Femur (tissue), 1 donor: ENCODE measurements at places on chromosomes 1 and 21.

DNA sequence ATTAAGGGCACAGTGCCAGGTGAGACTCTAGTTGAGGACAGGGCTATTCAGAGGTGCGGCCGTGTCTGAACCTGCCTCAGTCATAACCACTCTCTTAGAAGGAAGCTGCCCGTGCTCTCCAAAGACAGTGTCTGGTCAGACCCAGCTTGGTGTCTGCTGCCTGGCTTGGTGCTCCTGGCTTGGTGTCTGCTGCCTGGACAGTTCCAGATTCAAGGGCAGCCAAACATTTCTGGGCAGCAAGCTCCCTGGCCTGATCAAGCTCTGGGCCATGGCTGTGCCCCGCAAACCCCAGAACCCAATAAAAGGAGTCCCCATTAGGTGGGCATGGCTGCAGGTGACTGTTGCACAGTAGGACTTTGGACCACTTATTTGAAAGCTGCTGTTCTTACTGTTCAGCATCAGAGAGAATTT lies 27.7 kb downstream of the NEK2 start:
- no peak for DNase-seq

DNA sequence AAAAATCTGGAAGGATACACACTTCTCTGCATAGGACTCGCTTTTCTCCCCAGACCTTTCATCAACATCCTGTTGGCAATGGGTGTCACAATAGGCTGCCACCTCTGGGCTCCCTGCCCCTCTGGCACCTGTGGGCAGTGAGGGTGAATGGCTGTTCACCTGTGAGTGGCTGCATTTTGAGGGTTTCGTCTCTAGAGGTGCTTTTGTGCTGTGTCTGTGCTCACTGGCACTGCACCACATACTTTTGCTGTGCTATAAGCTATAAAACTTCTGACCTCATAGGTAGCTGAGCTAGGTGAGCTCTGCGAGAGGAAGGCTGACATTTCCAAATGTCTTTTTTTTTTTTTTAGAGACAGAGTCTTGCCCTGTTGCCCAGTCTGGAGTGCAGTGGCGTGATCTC lies 35.9 kb downstream of the SLC30A1 start:
- no peak for DNase-seq

DNA sequence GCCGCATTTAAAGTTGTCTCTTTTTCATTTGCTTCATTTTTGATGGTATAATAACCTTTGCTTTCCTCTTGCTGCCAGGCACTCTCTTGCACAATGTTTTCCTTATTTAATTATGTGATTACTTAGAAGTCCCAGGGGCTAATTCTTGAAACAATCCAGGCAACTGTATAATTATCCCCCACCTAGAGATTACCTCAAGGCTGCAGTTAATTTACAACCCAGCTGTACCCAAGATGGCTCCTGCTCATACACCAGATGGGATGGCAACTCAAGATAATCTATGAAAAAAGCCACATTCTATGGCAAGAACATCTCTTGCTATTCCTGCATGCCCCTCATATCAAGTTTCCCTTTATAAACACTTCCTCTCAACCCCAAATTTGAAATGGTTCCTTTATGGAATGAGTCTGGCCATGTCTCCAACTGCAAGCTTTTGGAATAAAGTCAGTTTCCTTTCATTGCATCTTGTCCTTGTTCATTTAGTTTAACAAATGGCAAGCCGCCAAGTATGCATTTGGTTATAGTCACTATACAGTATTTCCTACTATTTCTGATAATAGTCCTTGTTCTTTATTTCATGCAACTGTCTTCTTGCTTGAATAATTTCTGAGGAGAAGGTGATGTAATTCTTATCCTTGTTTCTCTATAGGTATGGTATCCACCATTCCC lies 1042.6 kb downstream of the PLA2G4A start:
- no peak for DNase-seq

GRCh38 chr21:45629046-45629981 lies 14.2 kb upstream of the PCBP3 start:
- DNase-seq = no peak
